Stimulated activated CD4-positive, alpha-beta T cell treated with anti-CD3 and anti-CD28 coated beads, Interleukin-12 subunit alpha, Interleukin-12 subunit beta, amount 100 ng/mL, for 24 hours (primary cell): ENCODE measurements at places on chromosomes 7 and 10.

GRCh38 chr7:21304808-21305375 is 123.0 kb upstream of the SP4 start:
- DNase-seq = no peak

DNA sequence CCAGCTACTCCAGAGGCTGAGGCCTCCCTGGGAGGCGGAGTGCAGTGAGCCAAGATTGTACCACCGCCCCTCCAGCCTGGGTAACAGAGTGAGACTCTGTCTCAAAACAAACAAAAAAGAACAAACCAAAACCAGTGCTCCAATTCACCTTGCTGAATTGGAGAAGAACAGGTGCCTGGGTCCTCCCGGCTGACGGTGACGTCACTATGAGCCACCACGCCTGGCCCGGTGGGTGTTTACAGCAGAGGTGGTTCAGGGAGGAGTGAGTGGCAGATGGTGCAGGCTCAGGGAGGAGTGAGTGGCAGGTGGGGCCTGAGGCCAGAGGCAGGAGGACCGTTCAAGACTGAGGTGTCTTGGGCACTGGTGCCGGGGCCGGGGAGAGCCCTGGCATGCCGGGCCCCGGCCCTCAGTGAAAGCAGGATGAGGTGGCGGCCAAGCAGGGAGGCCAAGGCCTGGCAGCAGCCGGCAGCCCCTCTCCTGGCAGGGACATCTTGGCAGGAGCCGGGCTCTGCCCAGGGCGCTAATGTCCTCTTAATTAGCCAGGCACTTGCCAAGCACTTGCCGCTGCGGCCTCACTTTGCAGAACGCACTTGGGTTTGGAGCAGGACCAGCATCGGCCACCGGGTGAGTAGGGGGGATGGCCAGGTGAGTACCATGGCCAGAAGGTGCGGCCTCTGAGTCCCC is 162.8 kb upstream of the TNRC18 start:
- DNase-seq = no peak

- DNase-seq = no peak
Measured at GRCh38 chr10:114541797-114542160, 116.3 kb downstream of the ABLIM1 start.

DNA sequence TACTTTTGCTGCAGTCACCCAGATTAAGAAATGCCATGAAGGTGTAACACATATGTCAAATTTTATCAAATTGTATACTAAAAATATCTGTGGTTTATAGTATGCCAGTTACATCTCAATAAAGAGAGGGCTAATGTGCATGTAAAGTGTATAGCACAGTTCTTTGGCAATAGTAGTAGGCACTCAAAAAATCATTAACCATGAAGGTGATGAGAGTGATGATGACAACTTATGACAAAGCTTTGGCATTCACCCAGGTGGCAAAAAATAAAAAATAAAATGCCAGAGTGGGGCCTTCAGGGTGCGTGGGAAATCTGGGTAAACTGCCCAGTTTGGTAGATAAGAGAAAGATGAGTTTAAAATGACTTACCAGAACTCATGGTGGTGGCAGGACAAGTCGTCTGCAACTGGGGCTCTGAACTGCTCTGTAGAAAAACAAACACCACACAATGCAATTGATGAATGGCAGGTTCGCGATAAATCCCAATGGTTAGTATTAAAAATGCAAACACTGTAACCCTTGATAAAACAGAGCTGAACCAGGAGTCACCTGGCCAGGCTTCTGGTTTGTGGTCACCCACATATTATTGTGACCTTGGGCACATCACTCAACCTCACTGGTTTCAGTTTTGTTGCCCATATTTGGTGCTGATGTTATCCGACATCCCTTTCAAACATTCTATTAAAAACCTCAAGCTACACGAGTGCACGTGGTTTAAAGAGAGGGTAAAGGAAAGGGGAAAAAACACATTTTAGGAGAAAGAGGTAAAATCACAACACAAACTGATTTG is 120.2 kb downstream of the SORBS1 start:
- DNase-seq = no peak

- no peak for DNase-seq
Measured at GRCh38 chr10:13949844-13950542, 363.2 kb downstream of the PRPF18 start.

DNA sequence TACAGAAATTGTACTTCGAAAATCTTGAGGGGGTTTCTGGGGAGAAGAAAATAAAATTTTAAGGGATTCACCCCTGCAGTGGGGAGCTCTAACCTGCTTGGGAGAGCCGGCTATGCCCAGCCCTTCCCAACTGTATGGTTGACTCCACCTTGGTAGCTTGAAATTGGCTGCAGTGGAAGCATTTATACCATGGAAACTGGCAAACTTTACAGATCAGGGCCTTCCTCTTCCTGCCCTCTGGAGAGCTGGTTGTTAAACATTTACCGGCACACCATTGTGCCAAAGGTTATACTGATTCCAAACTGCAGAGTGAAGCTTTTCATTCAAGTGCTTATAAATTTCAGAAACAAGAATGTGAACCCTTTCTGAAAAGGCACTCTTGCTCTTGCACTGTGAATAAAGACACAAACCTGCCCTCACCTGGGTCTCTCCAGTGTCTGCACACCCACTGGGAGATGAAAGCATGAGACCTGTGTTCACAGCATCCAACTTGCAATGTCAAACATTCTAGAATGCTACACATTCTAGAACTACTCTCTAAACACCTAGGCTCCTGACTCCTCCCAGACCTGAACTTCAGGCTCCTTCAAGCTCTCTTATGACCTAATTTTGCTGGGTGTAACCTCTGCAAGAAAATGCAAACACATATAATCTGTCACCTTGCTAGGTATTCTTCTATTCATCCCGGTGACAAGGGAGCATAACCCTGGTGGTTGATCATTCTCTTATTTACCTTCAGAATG is 44.7 kb downstream of the ABLIM1 start:
- no peak for DNase-seq
